SK-N-SH (cell line): ENCODE measurements at places on chromosomes 16 and 17. TPM values are rescaled to one million over a fixed set of nuclear protein-coding genes. Genes with fewer than 3 reads are reported as not detected.

The SLC16A13 gene
- polyA plus RNA-seq = 2.5 and 3.9 TPM in 2 replicates

The WFDC1 gene
- polyA plus RNA-seq = 0.03 and 0.23 TPM in 2 replicates

The MYO15B gene
- 9.7 and 10.3 TPM in 2 replicates for polyA plus RNA-seq

The MT3 gene
- polyA plus RNA-seq = 0.43 TPM in 1 of 2 replicates, not detected in the other

The SERPINF2 gene
- 0.16 and 0.26 TPM in 2 replicates for polyA plus RNA-seq

The ITGB4 gene
- 3.6 and 7.0 TPM in 2 replicates for polyA plus RNA-seq

The ALDH3A2 gene
- 16.6 and 23.3 TPM in 2 replicates for polyA plus RNA-seq

DNA sequence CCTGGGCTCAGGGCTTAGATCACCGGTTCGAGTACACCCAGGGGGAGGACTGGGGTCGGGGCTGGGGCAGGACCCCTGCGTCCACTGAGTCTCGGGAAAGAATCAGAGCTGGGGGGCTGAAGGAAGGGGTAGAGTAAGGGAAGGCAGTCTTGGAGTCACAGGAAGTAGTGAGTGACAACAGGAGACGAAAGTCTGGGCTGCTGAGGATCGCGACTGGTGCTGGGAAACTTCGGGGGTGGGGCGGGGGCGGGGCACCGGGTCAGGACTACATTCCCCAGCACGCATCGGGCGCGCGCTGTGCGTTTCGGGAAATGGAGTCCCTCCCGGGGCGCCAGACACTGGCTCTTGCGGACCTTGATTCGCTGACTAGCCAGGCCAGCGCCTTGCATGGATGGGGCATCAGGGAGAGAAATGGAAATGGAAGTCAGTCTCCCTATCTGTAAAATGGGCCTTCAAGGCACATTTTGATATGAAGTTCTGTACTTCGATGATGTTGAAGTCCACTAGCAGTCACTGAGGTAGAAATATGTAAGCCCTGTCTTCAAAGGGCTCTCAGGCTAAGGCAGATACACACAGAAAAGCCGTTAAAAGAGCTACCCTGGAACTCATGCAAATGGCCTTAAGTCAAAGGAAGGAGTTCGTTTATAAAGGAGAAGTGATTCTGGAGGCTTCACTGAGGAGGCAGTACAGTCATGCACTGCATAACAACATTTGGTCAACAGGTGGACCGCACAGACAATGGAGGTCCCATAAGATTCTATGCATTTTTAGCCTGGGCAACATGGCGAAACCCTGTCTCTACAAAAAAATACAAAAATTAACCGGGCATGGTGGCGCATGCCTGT is 697 bp downstream of the CTF1 start:
- DNase-seq = peak; percentile 90

DNA sequence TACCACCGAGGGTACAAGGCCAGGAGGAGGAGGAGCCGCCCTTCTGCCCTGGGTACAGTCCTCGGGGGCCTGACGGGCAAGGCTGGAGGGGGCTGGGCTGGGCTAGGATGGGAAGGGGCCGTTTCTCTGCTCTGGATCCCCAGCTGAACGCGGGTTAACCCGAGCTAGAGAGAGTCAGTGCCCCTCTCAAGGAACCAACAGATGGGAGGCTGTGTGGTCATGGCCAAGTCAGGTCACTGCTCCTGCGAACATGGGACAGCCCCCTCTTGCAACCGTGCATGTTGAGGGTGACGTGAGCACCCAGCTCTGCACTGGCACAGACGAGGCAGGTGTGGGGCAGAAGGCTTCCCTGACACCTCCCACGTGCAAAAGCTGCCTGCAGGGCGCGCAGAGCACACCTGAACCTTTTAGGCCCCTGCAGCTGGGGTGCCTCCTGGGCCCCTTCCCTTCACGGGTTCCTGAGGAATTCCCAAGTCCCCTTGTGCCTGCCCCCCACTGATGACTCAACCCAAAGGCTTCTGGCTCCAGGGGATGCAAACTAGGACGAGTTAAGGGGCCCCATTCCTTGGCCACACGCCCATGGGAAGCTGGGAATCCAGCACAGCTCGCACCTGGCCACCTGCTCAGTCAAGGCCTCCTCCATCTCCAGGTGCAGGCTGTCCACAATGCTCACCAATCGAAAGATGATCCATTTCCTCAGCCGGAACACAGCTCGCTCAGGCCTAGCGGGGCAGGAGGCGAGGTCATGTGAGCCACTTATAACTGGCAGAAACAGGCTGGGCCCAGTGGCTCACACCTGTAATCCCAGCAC is 6.3 kb downstream of the MYBBP1A start:
- DNase-seq = no peak

DNA sequence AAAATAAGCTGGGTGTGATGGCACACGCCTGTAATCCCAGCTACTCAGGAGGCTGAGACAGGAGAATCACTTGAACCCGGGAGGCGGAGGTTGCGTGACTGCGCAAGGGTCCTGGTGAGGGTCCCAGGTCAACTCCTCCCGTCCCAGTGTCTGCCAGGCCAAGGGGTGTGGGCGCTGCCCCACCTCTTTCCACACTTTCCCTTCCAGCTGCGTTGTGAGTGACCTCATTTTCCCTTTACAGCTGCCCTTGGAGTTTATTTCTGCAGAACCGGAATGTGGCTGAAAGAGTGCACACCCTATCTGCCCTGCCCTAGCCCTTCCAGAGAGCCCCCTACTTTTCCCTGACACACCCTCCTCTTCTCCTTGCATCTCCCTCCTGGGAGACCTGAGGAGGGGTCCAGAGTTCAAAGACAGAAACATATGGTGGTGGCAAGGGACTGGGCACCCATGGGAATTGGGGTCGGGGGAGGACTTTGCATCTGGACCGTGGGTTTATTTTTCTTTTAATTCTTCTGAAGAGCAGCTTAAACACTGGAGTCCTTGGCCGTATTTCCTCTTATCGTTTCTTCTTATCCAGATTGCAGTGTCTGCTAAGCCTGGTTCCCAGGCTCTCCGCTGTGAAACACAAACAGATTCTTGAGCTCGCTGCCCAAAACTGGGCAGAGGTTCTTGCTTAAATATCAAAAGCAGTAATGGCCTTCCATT is 20.9 kb downstream of the MRC2 start:
- no peak for DNase-seq

GRCh38 chr16:14043278-14043677 is 27.8 kb upstream of the MRTFB start:
- DNase-seq = no peak

DNA sequence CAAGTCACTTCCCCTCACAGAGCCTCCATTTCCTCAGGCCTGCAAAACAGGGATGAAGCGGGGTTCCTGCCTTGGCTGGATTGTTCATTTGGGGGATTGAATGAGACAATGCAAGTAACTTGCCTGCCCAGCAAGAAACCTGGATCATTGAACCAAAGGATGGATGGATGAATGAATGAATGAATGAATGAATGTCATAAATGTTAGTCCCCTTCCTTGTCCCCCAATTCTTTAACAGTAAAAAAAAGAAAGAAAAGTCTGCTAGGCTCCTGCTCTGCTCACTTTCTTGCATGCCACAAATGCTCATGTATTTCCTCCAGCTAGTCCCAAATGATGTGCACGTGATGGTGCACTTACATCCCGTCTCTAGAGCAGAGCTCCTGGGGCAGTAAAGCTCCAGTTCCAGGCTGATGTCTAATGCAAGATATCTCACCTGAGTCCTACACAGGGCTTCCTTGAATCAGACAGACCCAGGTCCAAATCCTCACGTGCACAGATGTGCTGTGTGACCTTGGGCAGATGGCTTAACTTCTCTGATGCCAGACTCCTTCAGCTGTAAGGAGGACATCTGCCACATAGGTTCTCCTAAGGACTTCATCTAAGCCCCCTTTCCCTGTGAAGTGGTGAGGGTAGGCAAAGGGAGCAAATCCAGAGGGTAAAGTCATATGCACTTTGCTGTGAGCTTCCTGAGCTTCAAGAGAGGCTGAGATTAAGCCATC is 45.5 kb downstream of the C16orf82 start:
- no peak for DNase-seq

GRCh38 chr17:67290711-67291291 is 45.8 kb upstream of the HELZ start:
- peak; percentile 39 for DNase-seq

- no peak for DNase-seq
These were observed 17.2 kb downstream of the PLCD3 start for GRCh38 chr17:45115015-45115625.

- peak; percentile 96 for DNase-seq
These were observed at the start of gene PSMC3IP for GRCh38 chr17:42577532-42578281. Gene PSMC3IP (minus strand): TSS chr17:42577729. CDS start chr17:42577686, 43 bp downstream.

DNA sequence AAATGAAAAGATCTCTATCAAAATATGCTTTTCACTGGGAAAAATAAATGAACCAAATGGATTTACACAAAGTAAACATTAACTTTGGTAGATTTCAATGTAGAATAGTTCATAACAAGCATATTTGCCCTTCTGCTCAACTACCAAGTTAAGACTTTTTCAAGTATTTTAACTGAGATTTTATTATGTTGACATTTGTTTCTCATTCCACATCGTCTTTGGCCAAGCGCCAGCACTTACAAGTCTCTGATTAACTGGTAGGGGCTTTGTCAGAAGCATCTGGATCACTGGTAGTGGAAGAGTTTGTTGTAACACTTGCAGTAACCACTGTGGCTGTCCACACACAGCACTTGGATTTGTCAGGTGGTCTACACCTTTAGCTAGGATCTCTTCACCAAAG is 22.9 kb downstream of the SLFN12L start:
- no peak for DNase-seq

DNA sequence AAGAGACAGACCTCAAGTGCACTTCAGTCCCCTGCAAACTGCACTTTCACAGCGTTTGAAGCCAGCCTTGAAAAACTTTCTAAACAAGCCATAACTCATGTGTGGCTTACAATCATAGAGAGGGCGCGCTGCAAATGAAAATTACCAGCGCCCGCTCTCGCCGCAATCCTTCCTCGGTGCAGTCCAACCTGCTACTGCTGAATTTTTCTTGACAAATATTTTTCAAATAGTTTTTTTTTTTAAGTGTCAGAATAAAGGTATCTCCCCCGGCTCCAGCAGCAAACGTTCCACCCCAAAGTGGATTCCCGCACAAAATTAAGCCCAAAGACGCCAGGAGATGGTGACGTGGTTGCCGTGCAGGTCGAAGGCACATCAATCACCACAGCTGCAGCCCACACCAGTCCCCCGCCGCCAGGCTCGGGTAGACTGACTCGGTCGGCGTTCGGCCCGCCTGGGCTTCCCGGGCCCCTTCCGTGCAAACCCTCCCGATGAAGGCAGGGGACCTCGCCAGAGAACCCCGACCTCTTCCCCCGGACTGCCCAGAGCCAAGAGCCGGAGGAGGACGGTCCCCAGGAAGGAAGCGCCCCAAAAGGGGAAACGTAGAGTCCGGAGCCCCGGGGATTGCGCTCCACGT is 630 bp downstream of the GRB2 start:
- DNase-seq = peak; percentile 67

GRCh38 chr16:81500833-81501521 is 56.4 kb downstream of the CMIP start:
- no peak for DNase-seq

- DNase-seq = no peak
These were observed 28.7 kb upstream of the DDX52 start for GRCh38 chr17:37671824-37672547.

GRCh38 chr16:4936991-4937781 is at the start of gene PPL:
Gene PPL (minus strand): TSS chr16:4937148. CDS start chr16:4937045, 103 bp downstream.
- DNase-seq = peak; percentile 72

DNA sequence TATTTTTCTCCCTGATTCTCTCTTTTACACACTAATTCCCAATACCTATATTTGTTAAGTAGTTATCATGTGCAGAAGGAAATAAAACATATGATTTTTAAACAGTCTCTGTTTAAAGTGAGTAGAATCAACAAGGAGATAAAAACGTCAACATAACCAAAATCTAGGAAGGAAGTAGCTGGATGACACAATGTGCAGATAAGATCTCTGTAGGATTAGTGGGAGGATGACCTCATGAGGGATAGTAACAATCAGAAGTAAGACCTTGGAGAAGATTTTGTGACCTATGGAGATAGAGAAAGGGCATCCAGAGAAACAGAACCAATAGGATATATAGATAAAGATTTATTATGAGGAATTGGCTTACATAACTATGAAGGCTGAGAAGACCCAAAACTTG is 262.6 kb upstream of the CDH11 start:
- DNase-seq = no peak

- DNase-seq = peak; percentile 54
These were observed 2.2 kb downstream of the ZNF276 start for GRCh38 chr16:89723279-89724250.

DNA sequence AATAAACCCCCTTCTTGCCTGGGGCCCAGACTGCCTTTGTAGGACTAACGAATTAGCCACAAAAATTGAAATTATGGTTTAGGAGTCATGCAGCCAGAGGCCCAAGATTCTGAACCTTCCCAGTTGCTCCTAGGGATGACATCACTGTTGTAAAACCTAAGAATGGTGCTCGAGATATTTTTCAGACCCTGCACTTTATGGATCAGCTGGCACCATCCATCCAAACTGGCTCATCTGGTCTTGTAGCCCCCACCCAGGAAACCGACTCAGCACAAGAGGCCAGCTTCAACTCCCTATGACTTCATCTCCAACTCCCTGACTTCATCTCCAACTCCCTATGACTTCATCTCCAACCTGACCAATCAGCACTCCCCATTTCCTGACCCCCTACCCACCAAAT is 10.9 kb upstream of the EVPL start:
- DNase-seq = no peak

DNA sequence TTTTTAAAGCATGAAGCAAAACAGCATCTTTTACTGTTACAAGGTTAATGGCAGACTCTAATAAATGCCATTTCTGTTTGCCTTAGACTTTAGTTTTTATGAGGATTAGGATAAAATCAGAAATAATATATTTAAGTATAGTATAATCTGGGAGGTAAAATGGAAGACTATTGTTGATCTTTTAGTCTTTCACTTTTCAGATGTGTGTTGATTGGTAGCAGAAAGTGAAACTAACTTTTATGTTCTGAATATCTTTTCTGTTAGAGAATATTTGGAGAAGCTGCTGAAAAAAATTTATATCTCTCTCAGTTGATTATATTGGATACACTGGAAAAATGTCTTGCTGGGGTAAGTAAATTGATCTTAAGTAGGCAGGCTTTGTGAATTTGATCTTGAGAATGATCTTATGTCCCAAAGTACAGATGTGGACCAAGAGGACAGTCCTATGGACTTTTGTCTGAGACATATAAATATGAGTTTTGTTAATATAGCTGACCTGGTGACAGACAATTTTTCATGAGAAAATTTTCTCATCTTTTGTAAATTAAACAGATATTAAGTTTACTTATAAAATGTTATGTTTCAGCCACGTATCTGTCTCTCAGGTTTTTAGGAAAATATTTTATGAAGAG is 64.1 kb downstream of the NF1 start:
- DNase-seq = no peak

DNA sequence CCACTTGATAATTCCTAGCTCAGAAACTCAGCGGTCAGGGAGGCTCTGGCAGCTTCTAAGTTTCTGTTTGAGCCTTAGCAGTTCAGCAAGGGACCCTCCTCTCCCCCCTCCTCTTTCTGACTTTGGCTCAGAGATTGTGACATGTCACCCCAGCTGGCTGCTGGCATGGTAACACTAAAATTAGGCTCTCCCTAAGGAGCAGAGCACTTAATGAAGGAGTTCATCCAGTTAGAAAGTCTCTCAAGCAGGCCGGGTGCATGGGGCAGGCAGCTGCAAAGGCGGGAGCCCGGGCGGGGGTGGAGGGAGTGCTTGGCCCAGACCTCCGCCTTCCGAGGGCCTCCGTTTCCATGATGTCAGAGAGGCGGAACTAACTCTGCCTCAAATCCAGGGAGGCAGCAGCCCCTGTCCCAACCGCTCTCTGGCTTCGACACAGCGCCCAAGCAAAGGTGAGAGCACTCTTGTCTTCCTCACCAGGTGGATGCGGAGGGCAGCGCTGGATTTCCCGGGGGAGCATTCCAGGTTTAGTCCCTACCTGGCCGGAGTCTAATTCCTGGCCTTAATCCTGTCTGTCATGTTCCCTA is 128.0 kb upstream of the PLCG2 start:
- no peak for DNase-seq
